PC-9 (cell line): ENCODE measurements at places on chromosomes 5 and 9. TPM values are rescaled to one million over a fixed set of nuclear protein-coding genes. Genes with fewer than 3 reads are reported as not detected.

DNA sequence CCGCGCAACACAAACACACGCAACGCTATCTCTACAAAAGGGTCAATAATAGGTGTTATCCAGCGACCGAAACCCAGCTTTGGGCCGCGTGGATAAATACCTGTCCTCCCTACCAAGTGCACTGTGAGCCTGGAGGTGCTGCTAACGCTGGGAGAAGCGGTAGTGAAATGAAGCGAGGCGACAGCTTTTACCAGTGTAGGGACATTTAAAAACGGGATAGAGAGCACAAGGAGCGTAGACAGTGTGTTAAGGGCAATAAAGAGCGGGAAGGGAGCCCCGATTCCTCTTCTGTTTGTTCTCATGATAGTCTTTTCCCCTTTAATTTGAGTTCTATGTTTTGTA, 421 bp upstream of the DEPDC1B start:
- peak overlapping the region; percentile 47 for H3K27ac ChIP-seq
- H3K27me3 ChIP-seq: no peaks in the 10 kb centered on the region
- peak overlapping the region; percentile 76 for H3K4me3 ChIP-seq
- no peak for DNase-seq
- no peaks in the 10 kb centered on the region for H3K36me3 ChIP-seq
- H3K4me1 ChIP-seq: peaks cover 11% of the 10 kb centered on the region; the same call in 1 of the 2 replicates

- no peak for DNase-seq
- H3K27me3 ChIP-seq: no peaks in the 10 kb centered on the region
- H3K4me1 ChIP-seq: no peaks in the 10 kb centered on the region
- H3K27ac ChIP-seq: no peak overlapping the region
Observed at GRCh38 chr5:64163746-64164145, 1.9 kb upstream of the RNF180 start.

GRCh38 chr5:141100243-141100805, at the start of gene PCDHB3:
PCDHB3 (plus strand) TSS chr5:141100473; CDS start chr5:141100650, 177 bp downstream.
- no peak within 1 kb of the TSS for H3K27ac ChIP-seq
- no peaks in the 10 kb centered on the region for H3K4me1 ChIP-seq
- no peak for DNase-seq
- H3K27me3 ChIP-seq: no peaks in the 10 kb centered on the region

TAS2R1 gene
- total RNA-seq: not detected in 2 replicates

DNA sequence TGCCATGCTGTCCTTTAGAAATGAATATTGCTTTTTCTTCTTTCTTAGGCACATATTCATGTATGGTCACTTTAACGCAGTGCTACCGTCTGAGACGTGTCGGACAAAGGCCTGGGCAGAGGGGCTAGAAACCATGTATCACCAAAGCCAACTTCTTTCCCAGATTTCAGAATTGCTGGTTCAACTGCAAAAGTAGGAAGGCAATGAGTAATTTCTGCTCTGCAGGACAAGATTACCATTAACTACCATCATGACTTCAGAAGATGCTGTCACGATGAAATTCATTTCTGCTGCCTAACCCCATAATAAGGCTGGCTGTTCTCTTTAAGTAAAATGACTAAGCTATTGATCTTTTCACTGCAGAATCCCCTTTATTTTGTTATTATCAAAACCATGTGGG, 306.7 kb downstream of the PDE4D start:
- peaks cover 10% of the 10 kb centered on the region; the same call in 1 of the 2 replicates for H3K4me1 ChIP-seq
- no peak overlapping the region for H3K4me3 ChIP-seq
- H3K27ac ChIP-seq: no peak overlapping the region
- no peaks in the 10 kb centered on the region for H3K27me3 ChIP-seq

FBP2 gene
- not detected in 2 replicates for total RNA-seq

DNA sequence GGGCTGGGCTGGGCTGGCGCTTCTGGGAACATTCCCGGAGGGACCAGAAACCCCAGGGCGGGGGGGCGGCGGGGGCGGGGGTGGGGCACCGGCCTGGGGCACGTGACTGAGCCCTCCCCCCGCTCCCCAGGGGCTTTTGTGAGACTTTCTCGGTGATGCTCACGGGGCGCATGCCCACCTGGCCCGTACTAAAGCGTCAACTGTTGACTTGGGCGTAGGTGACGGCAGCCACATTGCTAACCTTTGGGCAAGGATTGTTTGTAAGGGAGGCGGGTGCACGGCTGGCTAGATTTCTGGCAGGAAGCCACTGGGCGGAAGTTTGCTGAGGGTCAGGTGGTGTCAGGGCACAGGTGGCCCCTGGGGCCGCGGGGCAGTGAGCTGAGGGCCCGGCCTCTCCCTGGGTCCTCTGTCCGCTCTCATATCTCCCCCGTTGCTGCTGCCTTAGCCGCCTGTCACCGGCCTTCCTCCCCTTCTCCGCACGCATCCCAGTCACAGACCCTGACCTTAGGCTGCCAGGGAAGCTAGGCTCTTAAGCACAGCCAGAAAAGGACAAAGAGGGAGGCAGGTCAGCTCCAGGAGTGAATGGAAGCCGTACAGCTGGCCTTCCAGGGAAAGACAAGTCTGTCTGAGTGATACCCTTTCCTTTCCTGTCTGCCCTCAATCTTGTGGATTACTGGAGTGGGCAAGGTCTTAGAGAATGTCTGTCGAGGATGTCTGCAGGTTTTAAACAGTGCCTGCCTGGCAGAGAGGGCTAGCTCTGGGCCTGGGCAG, 812 bp downstream of the CACFD1 start:
- no peaks in the 10 kb centered on the region for H3K27me3 ChIP-seq
- peak overlapping the region; percentile 61 for H3K4me3 ChIP-seq
- DNase-seq: peak; percentile 80
- peak overlapping the region; percentile 67 for H3K27ac ChIP-seq
